ENCODE measurements at places on chromosomes 6 and 20. TPM values are rescaled to one million over a fixed set of nuclear protein-coding genes. Genes with fewer than 3 reads are reported as not detected.

The GPX5 gene
- not detected for polyA plus RNA-seq

The MACROD2 gene
- polyA plus RNA-seq = 12.4 TPM

The ALDH8A1 gene
- 28.6 TPM for polyA plus RNA-seq

The TMEM14C gene
- polyA plus RNA-seq = 184 TPM

The NRN1 gene
- 6.6 TPM for polyA plus RNA-seq

The HTR1E gene
- polyA plus RNA-seq = 0.84 TPM

The SPTLC3 gene
- 16.4 TPM for polyA plus RNA-seq

The SRMS gene
- 0.17 TPM for polyA plus RNA-seq

The PFDN6 gene
- 78.3 TPM for polyA plus RNA-seq

The RPL10A gene
- polyA plus RNA-seq = 2,087 TPM

The CD24 gene
- 1,334 TPM for polyA plus RNA-seq

The EYA2 gene
- polyA plus RNA-seq = 0.76 TPM

The UST gene
- polyA plus RNA-seq = 10.6 TPM

The TDRD6 gene
- polyA plus RNA-seq = 2.1 TPM

The HLA-DQA2 gene
- polyA plus RNA-seq = 0.38 TPM

The TGM3 gene
- 1.1 TPM for polyA plus RNA-seq

The MED20 gene
- polyA plus RNA-seq = 40.5 TPM

The ATAT1 gene
- 34.9 TPM for polyA plus RNA-seq

The SLC17A9 gene
- polyA plus RNA-seq = 1.9 TPM

The RNF39 gene
- polyA plus RNA-seq = 1.5 TPM

The PRSS35 gene
- 47.8 TPM for polyA plus RNA-seq

The PTK6 gene
- 0.44 TPM for polyA plus RNA-seq

The COL19A1 gene
- polyA plus RNA-seq = 2.3 TPM

The LGSN gene
- 0.82 TPM for polyA plus RNA-seq

The CLPSL2 gene
- not detected for polyA plus RNA-seq

The ASXL1 gene
- polyA plus RNA-seq = 64.5 TPM
